ENCODE measurements at places on chromosomes 13 and 19. TPM values are rescaled to one million over a fixed set of nuclear protein-coding genes. Genes with fewer than 3 reads are reported as not detected.

The ZNF556 gene
- total RNA-seq = not detected

The KLK12 gene
- total RNA-seq = 1.9 TPM

The OR10H1 gene
- total RNA-seq = not detected

The ATXN8OS gene
- total RNA-seq = not detected

The OR1I1 gene
- not detected for total RNA-seq

The RXFP2 gene
- total RNA-seq = not detected

The TBC1D4 gene
- 30.4 TPM for total RNA-seq

The CDX2 gene
- total RNA-seq = not detected

DNA sequence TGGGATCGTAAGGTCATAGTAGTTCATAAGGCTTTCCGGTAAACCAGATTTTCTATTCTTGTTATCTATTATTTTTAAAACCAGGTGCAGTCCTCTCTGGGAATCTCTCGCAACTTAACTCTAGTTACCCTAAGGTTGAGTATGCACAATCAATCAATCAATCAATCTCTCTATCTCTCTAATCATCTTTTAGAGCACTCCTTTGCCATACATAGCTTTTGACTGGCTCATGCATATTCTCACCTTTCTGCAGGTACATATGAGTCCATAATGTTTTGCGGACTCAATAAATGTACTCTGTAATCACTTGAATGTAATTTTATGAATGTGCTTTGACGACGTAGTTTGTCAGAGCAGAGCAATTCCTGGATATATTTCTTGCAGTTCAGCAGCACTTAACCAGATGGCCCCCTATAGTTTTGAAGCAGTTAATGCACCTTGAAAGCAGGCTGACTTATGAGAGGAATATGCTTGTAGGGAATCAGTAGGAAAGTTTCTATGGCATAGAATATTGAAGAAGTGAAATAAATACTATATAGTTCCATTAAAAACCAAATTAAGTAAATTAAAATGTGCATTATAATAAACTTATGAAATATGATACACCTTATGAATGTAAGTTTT is 524.7 kb downstream of the GPC5 start:
- no peaks in the 10 kb centered on the region for H3K27me3 ChIP-seq
- H3K4me3 ChIP-seq = no peak overlapping the region
- H3K27ac ChIP-seq = no peak overlapping the region
- DNase-seq = no peak

- DNase-seq = no peak
- no peaks in the 10 kb centered on the region for H3K36me3 ChIP-seq
- no peaks in the 10 kb centered on the region for H3K4me1 ChIP-seq
- H3K27me3 ChIP-seq = no peaks in the 10 kb centered on the region
- H3K4me3 ChIP-seq = no peak overlapping the region
Observed at GRCh38 chr19:53608381-53608780, 23.4 kb upstream of the DPRX start.

- DNase-seq = no peak
- no peak overlapping the region for H3K4me3 ChIP-seq
- H3K36me3 ChIP-seq = no peaks in the 10 kb centered on the region
- H3K27ac ChIP-seq = no peak overlapping the region
Observed at GRCh38 chr13:69866555-69866954, 241.1 kb upstream of the ATXN8OS start.

DNA sequence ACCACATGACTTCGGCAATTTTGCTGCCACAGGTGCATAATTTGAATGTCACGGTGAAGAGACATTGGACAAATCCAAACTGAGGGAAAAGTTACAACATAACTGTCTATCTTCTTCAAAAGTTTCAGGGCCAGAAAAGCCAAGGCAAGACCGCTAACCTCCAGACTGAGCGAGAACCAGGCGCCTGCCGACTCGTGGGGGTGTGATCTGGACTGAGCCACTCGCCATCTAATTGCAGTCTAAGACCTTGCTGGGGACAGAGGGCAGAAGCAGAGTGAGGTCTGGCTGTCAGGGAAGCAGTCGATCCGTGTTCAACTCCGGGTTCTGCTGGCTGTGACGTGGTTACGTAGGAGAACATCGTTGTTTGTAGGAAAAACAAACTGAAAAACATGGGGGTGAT is 88.6 kb downstream of the SPACA7 start:
- DNase-seq = no peak
- no peaks in the 10 kb centered on the region for H3K36me3 ChIP-seq
- no peak overlapping the region for H3K4me3 ChIP-seq
- no peaks in the 10 kb centered on the region for H3K4me1 ChIP-seq
- H3K27me3 ChIP-seq = no peaks in the 10 kb centered on the region

GRCh38 chr13:102569488-102569887 is 27.3 kb upstream of the TPP2 start:
- H3K4me3 ChIP-seq = no peak overlapping the region
- no peaks in the 10 kb centered on the region for H3K4me1 ChIP-seq
- peaks cover 5% of the 10 kb centered on the region for H3K27me3 ChIP-seq
- DNase-seq = no peak

GRCh38 chr19:31342926-31343325 is 6.3 kb downstream of the TSHZ3 start:
- H3K27ac ChIP-seq = no peak overlapping the region
- peaks cover 7% of the 10 kb centered on the region for H3K27me3 ChIP-seq
- DNase-seq = no peak

DNA sequence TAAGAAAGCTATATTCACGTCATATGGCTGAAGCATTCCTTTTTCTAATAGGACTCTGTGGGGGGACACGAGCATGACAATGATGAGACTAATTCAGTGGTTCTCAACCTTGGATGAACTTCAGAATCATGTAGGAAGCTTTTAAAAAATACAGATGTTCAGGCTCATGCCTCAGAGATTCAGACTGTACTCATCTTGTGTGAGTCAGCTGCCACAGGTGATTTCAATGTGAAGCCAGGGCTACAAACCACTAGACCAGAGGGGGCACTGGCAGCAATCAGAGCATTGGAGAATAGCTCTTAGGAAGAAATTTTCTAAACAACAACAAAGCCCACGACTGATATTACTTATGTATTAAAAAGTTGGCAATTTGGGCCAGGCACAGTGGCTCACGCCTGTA is 91.7 kb downstream of the SERP2 start:
- no peak overlapping the region for H3K4me3 ChIP-seq
- no peak overlapping the region for H3K27ac ChIP-seq
- H3K27me3 ChIP-seq = no peaks in the 10 kb centered on the region
- H3K36me3 ChIP-seq = no peaks in the 10 kb centered on the region
- no peaks in the 10 kb centered on the region for H3K4me1 ChIP-seq
- DNase-seq = no peak

DNA sequence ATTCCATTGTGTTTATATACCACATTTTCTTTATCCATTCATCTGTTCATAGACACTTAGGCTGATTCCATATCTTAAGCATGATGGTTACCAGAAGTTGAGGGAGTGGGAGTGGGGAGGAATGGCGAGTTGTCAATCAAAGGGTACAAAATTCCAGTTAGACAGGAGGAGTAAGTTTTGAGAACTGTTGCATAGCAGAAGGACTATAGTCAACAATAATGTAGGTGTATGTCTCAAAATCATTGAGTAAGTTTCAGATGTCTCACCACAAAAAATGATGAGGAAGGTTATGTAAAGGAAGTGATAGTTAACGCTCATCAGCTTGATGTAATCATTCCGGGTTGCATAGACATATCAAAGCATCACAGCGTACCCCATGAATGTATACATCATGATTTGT is 4.6 kb upstream of the UBL3 start:
- no peak for DNase-seq
- peaks cover 7% of the 10 kb centered on the region for H3K4me1 ChIP-seq
- no peaks in the 10 kb centered on the region for H3K36me3 ChIP-seq
- no peak overlapping the region for H3K4me3 ChIP-seq

DNA sequence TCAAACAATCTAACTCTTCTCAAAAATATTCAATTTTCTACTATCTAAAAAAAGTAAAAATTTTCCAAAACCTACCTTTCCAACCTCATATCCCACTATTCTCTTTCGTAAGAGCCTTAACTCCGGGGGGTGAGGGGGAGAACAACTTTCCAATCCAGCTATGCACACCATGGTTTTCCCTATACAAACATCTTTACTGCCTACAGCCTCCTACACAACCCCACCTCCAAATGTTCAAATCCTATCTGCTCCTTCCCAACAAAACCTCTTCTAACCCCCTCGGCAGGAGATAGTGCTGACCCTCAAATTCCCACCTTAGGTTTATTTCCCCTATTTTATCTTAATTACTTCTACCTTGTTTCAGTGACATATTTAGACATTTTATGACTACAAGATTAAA is 102.0 kb downstream of the DIAPH3 start:
- H3K36me3 ChIP-seq = no peaks in the 10 kb centered on the region
- H3K27me3 ChIP-seq = no peaks in the 10 kb centered on the region
- no peak for DNase-seq
- H3K4me3 ChIP-seq = no peak overlapping the region
- no peaks in the 10 kb centered on the region for H3K4me1 ChIP-seq

DNA sequence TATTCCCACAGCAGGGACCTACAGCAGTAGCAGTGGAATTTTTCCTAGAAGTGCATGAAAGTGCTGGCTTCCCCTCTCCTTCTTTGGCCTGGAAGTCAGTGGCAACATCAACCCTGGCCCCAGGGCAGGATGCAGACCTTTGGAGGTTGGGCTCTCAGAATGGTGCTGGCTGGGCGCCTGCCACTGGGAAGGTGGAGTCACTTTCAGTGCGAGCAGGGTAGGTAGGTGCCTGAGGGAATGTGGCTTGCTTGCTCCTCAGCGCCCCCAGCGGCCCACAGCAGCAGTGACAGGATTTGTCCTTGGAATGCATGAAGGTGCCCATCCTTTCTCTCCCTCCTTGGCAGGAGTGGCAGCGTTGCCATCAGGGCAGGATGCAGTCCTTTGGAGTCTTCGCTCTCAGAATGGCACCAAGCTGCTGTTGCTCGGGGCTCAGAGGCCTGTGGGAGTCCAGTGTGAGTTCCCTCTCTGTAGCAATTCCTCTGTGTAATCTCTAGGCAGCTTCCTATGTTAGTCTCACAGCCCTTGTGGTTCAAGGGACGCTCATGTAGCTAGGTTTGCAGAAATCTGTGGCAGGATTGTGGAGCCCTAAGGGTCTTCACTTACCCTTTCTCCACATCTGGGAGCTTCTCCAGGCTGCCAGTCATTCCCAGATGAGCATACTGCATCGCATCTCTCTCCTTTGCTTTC is 354.4 kb upstream of the DACH1 start:
- H3K4me1 ChIP-seq = no peaks in the 10 kb centered on the region
- no peak overlapping the region for H3K27ac ChIP-seq
- no peaks in the 10 kb centered on the region for H3K27me3 ChIP-seq
- H3K4me3 ChIP-seq = no peak overlapping the region
- no peaks in the 10 kb centered on the region for H3K36me3 ChIP-seq

DNA sequence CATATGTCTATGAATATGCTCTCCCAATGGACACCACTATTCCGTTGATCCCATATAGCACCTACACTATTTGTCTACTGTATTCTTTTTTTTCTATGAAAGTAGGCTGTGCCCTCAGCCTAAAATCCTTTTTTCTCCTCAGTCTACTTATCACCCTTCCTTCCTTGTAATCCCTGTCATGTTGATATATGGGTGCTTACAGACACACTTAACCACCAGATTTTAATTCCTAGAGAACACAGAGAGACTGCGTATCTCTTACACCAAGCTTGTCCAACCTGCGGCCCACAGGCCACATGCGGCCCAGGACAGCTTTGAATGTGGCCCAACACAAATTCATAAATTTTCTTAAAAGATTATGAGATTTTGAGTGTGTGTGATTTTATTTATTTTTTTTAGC is 101.1 kb downstream of the ZAR1L start:
- no peaks in the 10 kb centered on the region for H3K27me3 ChIP-seq
- no peak overlapping the region for H3K4me3 ChIP-seq
- no peaks in the 10 kb centered on the region for H3K4me1 ChIP-seq
- peaks cover 48% of the 10 kb centered on the region for H3K36me3 ChIP-seq

DNA sequence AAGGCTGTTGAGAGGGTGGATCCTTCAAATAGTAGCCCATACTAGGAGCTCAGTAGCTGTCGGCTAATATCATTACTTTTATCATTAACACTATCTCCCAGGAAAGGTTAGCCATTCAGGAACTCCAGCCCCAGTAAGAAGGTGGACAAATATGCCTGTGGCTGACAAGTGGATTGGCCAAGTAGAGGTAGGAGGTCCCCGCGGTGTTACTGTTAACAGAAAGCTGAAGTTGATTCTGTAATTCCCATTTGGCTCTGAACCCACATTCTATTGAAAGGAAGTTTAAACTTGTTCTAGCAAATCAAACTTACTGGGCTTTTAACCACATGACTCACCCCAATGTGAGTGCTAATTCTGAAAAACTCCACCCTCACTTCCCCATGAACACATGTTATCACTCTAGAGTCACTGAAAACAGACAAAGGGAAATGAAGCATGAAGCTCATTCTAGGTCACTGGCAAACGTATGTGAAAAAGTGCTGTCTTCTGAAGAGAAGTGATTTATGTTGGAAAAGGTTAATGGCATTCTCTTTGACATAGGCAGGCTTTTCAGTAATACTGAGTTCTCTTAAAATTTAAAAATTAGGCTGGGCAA is 273.5 kb downstream of the FGF14 start:
- H3K36me3 ChIP-seq = no peaks in the 10 kb centered on the region
- H3K27ac ChIP-seq = no peak overlapping the region
- DNase-seq = no peak
- H3K27me3 ChIP-seq = no peaks in the 10 kb centered on the region

DNA sequence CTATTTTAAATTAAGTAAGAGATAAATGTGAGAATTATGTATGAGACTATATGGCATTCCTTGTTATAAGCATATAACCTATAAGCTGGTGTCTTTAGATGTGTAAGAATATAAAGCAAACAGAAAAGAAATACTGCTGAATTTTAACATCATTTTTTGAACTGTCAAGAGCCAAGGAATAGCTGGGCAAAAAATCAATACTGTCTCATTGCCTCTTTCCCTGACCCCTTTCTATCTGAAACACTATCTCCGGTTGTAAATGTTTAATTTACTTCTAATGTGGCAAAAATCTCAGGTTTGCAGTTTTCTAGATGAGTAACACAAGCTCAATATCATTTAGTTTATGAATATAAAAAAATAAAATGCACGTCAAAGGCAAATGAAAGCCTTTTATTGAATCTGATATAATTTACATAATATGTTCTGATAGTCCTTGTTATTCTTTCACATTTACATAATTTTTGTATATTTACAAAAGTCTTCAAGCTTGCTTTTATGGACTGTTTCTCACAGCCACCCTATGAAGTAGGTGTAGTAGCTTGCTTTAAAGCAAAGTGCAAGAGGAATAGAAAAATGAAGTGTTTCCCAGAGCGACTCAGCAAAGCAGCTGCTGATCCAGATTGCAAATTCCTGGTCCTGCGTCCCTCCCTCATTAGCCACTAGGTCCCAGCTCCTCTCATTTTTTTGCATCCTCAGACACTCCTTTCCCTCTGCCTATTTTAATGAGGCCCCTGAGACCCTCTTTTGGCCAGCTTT is 188.2 kb upstream of the RFC3 start:
- H3K4me1 ChIP-seq = no peaks in the 10 kb centered on the region
- H3K27ac ChIP-seq = no peak overlapping the region
- DNase-seq = no peak
- H3K36me3 ChIP-seq = no peaks in the 10 kb centered on the region

- DNase-seq = no peak
- no peak overlapping the region for H3K27ac ChIP-seq
- H3K27me3 ChIP-seq = no peaks in the 10 kb centered on the region
- H3K4me3 ChIP-seq = no peak overlapping the region
- H3K36me3 ChIP-seq = no peaks in the 10 kb centered on the region
Observed at GRCh38 chr13:76854894-76855293, 31.3 kb downstream of the KCTD12 start.

- peak overlapping the region; percentile 68 for H3K27ac ChIP-seq
- DNase-seq = no peak
- H3K4me3 ChIP-seq = peak overlapping the region; percentile 54
- H3K4me1 ChIP-seq = peaks cover 48% of the 10 kb centered on the region
Observed at GRCh38 chr13:98976941-98977340, 923 bp downstream of the DOCK9 start.

All from lower lobe of right lung (tissue), 2 donors.